Effector CD4-positive, alpha-beta T cell (primary cell): ENCODE measurements at places on chromosomes 1 and 21.

DNA sequence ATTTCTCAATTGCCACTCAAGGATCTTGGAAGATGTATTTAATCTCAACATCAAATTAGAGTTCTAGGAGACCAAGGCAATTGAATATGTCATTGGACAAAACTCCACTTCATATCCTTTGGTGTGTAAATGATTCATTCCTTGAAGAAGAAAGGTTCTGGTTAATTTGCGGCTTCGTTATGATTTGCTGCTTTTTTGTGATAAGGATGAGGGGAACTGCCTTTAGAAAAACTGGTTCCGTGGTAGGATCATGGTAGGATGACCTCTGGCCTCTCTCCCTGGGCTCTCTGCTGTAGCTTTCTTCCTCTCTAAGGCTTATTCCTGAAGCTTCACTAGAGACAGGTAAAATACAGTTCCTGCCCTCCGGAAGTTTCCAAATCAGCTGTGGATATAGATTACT is 51.5 kb upstream of the ERRFI1 start:
- no peak for DNase-seq

GRCh38 chr1:229230140-229230892 is 40.6 kb upstream of the RAB4A start:
- no peak for DNase-seq

DNA sequence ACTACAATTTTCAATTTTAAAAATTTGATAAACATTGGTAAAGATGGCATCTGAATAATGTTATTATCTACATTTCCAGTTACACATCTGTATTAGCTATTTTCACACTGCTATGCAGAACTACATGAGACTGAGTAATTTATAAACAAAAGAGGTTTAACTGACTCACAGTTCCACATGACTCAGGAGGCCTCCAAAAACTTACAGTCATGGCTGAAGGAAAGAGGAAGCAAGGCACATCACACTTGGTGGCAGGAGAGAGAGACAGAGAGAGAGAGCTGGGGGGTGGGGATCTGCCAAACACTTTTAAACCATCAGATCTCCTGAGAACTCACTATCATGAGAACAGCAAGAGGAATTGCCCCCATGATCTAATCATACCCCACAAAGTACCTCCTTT is 850.0 kb downstream of the LTN1 start:
- DNase-seq: no peak

GRCh38 chr1:210467440-210468043 is 138.8 kb downstream of the HHAT start:
- no peak for DNase-seq

GRCh38 chr1:56291374-56291919 is 287.9 kb downstream of the PLPP3 start:
- no peak for DNase-seq

DNA sequence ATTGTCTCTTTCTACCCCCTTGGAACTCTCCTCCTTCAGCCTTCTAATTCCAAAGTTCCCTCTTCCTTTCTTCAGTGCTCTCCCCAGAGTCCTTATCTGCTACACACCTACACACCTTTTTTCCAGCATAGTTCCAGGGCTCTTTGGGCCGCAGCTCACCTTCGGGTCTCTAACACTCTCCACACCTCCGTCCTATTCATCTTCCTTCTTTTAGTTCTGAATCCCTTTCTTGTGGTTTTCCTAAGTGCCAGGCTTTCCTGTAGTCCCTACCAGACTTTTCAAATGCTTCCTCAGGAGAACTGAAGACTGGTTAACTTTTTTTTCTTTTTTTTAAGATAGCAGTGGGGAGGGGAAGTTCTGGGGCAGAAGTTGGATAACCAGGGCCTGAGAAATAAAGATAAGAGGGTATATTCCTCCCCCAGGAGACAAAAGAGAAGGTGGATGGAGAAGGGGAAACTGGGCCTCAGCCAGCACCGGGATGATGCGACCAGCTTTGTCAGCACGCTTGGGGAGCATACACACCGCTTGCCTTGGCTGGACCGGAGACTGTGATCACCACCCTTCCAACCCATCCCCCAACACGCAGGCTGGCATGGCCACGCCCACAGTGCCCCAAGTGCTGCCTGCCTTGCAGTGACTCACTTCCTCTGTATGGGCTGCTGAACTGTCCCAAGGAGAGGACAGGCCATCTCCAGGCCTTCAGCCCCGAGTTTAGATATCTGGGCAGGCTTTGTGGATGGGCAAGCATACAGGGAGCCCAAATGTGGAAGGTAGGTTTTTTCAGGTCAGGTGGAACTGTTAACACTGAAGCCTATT is 2.5 kb upstream of the CERS2 start:
- peak; percentile 67 for DNase-seq

GRCh38 chr1:186375929-186376319 is 286 bp downstream of the ODR4 start:
- DNase-seq: no peak

GRCh38 chr1:111452581-111452980 is 3.3 kb downstream of the ATP5PB start:
- DNase-seq: no peak

DNA sequence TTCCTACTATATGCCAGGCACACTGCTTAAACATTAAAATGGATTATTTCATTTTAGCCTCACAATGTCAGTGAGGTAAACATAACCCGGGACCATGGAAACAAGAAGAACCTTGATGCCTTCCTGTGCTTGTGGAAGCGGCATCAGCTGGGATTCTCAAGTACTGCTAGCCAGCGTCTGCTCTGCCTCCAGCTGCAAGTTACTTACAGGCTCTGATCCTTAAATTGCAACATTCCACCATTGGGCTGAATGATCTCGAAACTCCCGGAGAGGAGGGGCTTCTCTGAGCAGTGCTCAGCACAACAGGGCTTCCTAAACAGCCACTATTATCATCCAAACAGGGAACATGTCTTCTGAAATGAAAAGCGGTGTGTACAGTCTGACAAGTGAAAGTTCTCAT is 6.7 kb upstream of the MAN1C1 start:
- no peak for DNase-seq

- no peak for DNase-seq
Measured at GRCh38 chr1:36975642-36976041, 58.7 kb downstream of the GRIK3 start.
